Endothelial cell of coronary artery (primary cell): ENCODE measurements at places on chromosomes 3 and 15. TPM values are rescaled to one million over a fixed set of nuclear protein-coding genes. Genes with fewer than 3 reads are reported as not detected.

The GOLGA6B gene
- not detected in 2 replicates for total RNA-seq

The ATP13A4 gene
- total RNA-seq = 0.09 TPM in 2 replicates

The DOCK3 gene
- under 0.01 TPM in 2 replicates for total RNA-seq

The TMEM108 gene
- total RNA-seq = 0.09 and 0.38 TPM in 2 replicates

The NME9 gene
- total RNA-seq = 0.27 TPM in 1 of 2 replicates, not detected in the other
